NB4 (cell line): ENCODE measurements at places on chromosomes 1 and 21.

GRCh38 chr1:244833734-244834542, 1.5 kb upstream of the COX20 start:
- DNase-seq = peak; percentile 83

DNA sequence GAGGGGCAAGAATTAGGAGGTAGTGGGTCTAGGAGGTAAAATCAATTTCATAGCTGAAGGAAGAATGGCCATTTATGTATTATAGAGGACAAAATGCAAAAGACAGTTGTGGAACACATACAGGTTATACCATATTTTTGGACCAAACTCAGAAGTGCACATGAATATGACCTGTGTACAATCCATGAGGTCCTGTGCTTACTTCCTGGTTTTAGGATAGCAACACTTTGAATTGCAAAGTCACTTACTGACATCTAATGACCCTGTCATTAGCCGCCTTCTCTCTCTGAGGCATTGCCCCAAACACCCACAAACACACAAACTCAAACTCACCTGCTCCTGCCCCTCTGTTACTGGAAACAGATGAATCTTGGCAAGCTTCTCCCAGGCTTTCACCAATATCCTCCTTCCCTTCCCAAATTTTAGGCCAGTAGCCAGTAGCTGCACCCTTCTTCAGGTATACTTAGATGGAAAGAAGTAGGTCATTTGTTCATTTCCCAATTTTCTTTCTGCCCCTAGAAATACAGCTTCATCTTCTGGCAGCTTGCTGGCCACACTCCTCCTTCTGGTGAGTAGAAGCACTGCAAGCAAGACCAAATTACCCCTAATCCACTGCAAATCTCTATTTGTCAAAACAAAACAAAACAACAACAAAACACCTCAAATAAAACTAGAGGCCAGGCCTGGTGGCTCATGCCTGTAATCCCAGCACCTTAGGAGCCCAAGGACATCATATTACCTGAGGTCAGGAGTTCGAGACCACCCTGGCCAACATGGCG, 13.7 kb upstream of the RPL5 start:
- DNase-seq = peak; percentile 46

DNA sequence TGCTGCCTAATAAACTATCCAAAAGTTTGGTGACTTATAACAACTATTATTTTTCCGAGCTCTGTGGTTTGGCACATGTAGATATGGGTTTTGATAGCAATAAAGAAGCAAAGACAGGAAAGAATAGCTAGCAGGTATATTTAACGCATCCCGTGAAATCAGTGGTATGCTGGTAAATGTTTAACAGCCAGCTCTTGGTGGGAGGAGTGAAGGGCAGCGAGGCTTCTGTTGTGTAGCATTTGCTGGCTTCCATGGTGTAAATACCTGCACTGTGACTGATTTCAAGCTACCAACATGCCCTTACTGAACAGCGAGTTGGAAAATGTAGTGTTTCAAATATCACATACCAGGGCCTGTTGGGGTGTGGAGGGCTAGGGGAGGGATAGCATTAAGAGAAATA, 291.0 kb downstream of the PRDM2 start:
- DNase-seq = no peak

DNA sequence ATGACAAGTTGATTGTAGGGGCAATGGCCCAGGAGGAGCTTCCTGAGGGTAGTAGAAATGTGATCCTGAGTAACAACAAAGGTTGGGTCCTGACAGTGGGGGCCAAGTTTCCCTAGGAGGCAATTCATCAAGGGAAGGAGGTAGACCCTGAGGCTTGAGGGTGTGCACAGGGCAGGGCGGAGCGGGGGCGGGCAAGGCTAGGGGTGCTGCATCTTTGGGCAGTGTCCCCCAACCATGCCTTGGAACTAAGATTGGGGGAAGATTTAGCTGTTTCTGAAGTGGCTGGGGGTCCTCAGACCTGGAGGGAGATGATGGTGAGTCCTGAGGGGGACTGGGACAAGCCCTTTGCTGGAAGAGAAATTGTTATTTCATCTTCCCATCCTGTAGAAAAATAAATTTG, 50.9 kb downstream of the HUNK start:
- no peak for DNase-seq

DNA sequence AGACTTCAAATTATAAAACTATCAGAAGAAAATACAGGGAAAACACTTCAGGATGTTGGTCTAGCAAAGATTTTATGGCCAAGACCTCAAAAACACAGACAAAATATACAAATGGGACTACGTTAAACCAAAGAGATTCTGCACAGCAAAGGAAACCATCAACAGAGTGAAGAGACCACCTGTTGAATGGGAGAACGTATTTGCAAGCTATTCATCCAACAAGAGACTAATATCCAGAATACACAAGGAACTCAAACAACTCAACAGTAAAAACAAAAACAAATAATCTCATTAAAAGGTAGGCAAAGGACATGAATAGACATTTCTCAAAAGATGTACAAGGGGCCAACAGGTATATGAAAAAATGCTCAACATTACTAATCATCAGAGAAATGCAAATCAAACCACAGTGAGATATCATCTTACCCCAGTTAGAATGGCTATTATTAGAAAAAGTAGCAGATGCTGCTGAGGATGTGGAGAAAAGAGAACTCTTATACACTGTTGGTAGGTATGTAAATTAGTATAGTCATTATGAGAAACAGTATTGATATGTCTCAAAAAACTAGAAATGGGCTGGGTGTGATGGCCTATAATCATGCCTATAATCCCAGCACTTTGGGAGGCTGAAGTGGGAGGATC, 112.6 kb downstream of the LRIG2 start:
- no peak for DNase-seq

GRCh38 chr1:69121723-69122122, 446.0 kb upstream of the LRRC7 start:
- no peak for DNase-seq

- DNase-seq = peak; percentile 77
Measured at GRCh38 chr1:206808615-206809014, 36.3 kb upstream of the IL10 start.

DNA sequence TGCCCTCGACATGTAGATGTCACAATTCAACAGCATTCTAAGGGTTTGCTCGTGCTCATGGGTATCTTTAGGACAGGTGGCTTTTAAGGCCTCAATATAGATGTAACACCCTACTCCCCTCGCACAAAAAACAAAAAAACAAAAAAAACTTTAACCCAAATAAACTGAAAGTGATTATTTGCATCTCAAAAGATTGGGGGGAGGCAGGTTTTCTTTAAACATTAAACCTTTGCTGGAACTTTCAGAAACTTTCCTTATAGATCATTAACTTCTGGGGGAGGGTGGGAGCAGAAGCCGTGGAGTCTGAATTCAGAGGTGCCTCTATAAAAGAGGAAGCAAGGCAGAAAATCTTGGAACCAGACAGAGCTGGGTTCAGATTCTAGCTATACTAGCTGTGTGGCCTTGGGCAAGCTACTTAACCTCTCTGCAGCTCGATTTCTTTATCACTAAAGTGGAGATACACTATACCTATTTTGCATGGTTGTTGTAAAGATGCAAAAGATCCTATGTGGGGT, 3.2 kb upstream of the KIAA1614 start:
- DNase-seq = no peak

GRCh38 chr1:223487887-223488259, 94.7 kb downstream of the CCDC185 start:
- DNase-seq = no peak

GRCh38 chr1:209008586-209008985, 574.9 kb upstream of the CAMK1G start:
- DNase-seq = no peak

DNA sequence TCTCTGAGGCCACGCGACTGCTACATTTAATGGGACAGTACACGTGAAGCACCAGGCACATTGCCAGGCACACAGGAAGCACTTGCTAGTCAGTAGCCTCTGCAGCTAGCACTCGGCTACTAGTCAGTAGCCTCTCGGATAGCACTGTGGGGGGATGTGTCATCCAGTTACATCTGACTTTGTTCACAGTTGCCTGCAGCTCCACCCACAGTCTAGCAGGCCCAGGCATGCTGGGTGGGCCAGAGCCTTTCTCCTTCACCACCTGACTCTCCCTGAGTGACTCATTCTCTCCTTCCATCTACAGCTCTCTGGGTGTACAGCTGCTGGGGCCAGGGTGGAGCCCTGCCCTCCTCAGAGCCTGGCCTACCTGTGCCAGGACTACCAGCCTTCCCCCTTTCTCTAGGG, 51.5 kb downstream of the PTPRF start:
- DNase-seq = peak; percentile 35

DNA sequence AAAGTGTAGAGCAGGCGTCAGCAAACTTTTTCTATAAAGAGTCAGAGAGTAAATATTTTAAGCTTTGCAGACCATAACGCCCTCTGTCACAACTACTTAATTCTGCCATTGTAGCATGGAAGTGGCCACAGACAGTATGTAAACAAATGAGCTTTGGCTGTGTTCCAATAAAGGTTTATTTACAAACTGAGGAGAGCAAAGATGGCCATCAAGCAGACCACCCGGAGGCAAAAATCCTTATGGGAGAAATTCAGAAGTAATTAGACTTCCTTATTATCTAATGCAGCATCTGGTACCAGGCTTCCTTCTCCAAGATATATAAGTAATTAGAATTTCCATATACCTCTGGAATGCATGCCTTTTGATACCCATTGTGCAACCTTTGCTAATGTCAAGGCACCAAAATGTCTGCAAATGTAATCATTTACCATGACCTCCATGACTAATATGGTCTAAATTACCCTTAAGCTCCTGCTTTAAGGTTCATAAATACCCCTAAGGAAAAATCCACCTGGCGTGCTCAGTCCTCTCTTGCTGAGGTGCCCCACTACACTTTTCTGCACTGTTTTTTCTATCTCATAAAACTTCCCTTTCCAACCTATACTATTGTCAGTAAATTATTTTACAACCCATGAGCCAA, 377.8 kb downstream of the MATN1 start:
- no peak for DNase-seq

- no peak for DNase-seq
Measured at GRCh38 chr1:65458730-65459396, 38.4 kb downstream of the LEPR start.

- no peak for DNase-seq
Measured at GRCh38 chr1:4010284-4010683, 110.2 kb upstream of the C1orf174 start.

DNA sequence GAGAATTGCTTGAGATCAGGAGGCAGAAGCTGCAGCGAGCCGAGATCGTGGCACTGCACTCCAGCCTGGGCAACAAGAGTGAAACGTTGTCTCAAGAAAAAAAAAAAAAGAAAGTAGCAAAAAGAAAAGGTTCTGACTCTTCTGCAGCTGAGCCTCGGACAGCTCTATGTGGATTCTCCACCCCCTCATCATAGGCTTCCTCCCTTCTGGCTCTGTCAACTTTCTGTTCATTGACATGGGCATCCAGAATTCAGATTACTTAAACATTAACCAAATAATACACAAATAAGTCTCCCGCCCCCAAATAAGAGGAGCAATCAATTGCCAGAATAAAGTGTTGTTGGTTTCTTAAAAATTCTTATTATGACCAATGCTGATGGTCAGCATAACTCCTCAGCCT, 10.0 kb downstream of the SUSD4 start:
- no peak for DNase-seq

- no peak for DNase-seq
Measured at GRCh38 chr1:73978964-73979363, 219.0 kb downstream of the LRRIQ3 start.

GRCh38 chr1:23792151-23792945, 1.4 kb downstream of the LYPLA2 start:
- DNase-seq = no peak

DNA sequence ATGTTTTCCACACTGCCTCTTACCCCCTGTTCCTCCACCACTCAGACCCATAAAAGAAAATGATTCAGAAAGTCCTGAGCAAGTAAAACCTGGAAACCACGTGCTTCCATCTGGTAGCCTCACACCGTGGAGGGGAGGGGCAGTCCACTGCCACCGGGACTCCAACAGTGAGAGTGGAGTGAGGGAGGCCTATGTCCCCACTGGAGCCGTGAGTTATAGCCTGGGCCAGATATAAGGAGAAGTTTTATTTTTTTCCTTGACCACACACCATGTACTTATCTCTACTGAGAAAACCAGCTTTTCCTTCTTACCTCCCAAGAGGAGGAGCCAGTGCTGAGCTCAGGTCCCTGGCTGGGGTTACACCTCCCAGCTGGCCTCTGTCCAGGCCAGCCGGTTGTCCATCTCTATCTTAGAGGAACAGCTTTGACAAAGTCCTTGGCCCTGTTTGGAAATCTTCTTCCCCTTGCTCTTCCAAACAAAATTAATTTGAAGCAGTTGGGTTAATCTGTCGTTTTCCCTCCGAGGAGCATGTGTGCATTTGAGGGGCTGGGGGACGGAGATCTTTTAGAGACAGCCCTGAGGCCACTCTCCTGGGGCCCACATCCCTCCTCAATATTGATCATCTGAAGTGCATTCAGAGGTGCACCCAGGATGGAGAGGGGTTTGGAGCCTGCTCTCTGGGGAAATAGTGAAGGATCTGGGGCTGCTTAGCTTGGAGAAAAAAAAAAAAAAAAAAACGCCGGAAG, 49.1 kb upstream of the SERBP1 start:
- DNase-seq = no peak

DNA sequence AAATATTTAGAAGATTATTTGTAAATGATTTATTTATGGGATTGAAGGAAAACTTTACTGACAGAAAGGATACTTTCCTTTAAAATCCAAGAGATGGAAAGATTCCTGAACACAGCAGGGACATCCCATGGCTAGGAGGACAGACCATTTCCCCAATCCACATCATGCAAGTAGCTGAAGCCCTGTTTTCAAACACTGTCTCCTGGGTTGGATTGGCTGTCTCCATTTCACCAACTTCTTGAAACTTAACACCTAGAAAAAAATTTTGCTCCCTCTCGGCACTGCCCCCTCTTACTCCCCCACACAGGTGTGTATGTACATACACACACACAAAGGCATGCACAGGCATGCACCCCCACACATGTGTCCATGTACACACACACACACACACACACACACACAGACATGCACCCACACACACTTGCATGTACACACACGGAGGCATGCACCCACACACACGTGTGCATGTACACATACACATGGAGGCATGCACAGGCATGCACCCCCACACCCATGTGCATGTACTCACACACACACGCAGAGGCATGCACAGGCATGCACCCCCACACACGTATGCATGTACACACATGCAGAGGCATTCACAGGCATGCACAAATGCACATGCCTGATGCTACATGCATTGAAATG, 320.0 kb downstream of the CHRM3 start:
- DNase-seq = no peak

GRCh38 chr1:221557013-221557412, 184.9 kb downstream of the DUSP10 start:
- no peak for DNase-seq

DNA sequence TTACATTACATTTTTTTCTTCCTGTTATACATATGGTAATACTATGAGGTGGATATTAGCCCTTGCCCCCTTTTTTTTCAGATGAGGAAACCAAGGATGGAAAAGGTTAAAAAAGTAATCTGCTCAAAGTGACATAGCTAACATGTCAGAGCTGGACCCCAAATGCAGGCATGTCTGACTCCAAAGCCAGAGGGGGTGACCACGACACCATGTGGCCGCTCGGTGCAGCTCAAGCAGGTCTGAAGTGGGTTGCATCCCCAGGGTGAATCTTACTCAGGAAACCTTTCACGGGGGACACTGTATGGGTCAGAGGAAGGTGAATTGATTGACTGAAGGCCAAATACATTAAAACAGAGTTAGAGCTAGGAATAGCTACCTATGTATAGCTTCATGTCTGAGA, 34.8 kb downstream of the CD34 start:
- peak; percentile 40 for DNase-seq

- DNase-seq = peak; percentile 51
Measured at GRCh38 chr1:8031176-8031785, 5.2 kb upstream of the ERRFI1 start.

GRCh38 chr21:34198231-34199120, 125.1 kb downstream of the MRPS6 start:
- DNase-seq = peak; percentile 77

- no peak for DNase-seq
Measured at GRCh38 chr1:89503690-89504089, 20.9 kb upstream of the LRRC8B start.
